T-helper 9 cell (primary cell): ENCODE measurements at places on chromosomes 1 and 21.

GRCh38 chr21:22096314-22096713 lies 1098.1 kb downstream of the NCAM2 start:
- no peak for DNase-seq

DNA sequence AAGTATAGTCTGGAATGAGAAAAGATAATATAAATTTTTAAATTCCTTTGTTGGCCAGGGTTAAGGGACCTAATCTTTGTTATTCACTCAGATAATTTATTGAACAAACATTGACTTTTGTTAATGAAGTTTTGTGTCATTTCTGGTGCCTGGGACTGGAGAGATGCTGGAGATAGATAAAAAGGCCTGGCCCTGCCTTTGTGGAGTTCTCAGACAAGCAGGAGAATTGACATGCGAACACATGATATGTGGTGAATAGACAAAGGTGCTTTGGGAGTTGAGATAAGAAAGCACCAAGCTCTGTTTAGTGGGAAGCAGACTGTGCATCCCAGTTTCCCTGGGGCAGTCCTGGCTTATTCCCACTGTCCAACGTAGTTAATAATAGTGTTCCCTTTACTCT lies 8.5 kb downstream of the C1orf21 start:
- DNase-seq: no peak

GRCh38 chr1:15386164-15386749 lies 23.4 kb upstream of the EFHD2 start:
- no peak for DNase-seq

DNA sequence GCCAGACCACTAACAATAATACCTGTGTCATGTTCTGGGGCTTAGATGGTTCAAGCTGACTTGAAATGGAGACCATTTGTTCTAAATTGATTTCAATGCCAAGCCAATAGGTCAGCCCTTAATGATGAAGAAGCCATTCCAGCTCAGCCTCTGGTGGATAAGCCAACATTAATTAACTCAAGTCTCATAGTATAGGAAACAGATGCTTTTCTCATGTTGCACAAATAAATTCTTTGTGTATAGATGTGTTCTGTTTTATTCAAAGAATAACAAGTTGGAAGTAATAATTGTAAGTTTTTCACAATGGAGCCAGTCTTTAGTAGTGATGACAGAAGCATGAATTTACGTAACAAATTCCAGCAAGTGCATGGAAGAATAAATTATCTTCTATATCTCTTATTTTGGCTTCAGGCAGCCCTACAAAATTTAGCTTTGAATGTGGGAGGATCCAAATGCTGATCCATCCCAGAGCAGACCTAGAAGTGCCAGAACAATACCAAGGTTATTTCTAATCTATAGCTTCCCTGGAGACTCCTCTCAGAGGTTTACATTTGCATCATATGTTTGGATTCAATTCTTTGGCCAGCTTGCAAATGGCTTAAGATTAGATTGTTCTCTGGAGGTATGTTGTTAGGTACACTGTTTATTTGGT lies 42.2 kb upstream of the C1orf105 start:
- no peak for DNase-seq

GRCh38 chr1:37052120-37052519 lies 17.8 kb upstream of the GRIK3 start:
- DNase-seq: no peak

DNA sequence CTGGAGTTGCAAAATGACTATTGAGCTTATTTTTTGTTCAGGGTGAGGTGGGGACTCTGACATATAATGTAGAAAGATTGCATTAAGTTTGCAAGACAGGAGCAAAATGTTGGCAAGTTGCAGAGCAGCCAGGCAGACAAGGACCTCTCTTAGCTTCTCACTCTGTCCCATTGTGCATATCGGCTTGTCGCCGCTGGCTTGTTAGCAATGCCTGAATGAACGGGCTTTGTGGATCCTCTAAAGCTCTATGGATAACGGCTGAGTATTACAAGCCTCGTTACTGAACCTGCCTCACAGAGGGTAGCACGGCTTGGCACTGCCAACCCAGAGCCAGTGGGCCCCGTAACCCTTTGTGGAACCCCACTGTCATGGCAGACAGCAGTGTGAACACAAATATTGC lies 68.4 kb downstream of the TNR start:
- DNase-seq: no peak
